ENCODE measurements at places on chromosomes 1 and 21. TPM values are rescaled to one million over a fixed set of nuclear protein-coding genes. Genes with fewer than 3 reads are reported as not detected.

LIN28A gene
- total RNA-seq: not detected

KCNH1 gene
- total RNA-seq: not detected

CHAF1B gene
- total RNA-seq: 20.5 TPM

DNA sequence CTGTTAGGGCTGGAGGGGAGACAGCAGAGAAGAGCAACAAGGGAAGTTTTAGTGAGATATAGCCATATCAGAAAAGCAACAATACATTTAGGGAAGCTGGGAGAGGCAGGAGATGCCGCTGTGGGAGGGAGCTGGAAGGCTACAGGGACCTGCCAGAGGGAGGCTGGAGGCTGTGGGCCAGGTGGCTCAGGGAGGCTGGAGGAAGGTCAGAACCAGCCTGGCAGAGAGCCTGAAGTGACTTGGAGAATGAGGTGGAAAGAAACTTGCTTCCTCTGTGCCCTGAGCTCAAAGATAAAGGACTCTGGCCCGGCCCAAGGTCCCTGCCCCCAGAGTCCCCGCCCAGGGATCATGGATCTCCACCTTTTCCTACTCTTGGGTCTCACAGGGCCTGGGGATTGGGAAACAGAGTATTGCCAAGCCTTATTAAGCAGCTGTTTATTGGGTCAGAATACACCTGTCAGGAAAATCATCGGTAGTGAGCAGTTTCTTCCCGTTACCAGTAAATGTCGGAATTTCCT is 85.9 kb downstream of the KIF26B start:
- no peaks in the 10 kb centered on the region for H3K4me1 ChIP-seq
- peaks cover 9% of the 10 kb centered on the region for H3K27me3 ChIP-seq
- H3K4me3 ChIP-seq: no peak overlapping the region
- no peaks in the 10 kb centered on the region for H3K36me3 ChIP-seq
- DNase-seq: no peak

DNA sequence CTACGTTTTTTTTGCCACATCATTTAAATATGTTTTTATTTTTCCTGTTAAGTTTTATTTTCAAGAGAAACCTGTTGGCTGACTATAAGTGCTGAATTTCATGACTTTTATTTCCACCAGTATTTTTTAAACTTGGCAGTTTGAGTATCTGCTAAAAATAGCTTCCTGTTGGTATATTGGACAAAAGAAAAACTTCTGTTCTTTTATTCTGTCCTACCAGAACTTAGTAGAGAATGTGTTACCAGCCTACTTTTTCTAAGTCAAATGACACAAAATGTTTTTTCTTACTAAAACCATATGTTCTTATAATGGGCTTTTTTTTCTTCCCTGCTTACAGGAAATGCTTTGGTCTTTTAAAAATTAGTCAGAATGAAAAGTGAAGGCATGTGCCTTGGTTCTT is 7.6 kb downstream of the DR1 start:
- no peak overlapping the region for H3K4me3 ChIP-seq
- H3K36me3 ChIP-seq: peaks cover 48% of the 10 kb centered on the region
- peaks cover 50% of the 10 kb centered on the region for H3K4me1 ChIP-seq
- no peak overlapping the region for H3K27ac ChIP-seq

DNA sequence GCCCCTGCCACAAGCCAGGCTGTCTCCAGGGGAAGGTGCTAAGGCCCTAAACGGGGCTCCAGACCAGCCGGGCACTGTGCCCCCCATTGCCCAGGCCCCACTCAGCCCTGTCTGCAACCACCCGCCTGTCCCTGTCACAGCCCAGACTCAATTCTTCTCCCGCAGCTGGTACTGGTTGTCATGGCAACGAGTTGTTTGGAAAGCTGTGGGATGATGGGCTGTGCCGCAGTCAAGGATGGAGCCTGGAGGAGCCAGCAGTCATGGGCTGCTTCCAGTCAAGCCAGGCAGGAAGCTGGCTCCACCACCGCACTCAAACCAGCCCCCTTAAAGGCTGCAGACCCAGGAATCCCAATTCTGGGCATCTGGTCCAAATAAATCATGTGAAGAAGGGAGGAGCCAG is 4.2 kb downstream of the SPOCD1 start:
- H3K4me3 ChIP-seq: no peak overlapping the region
- no peaks in the 10 kb centered on the region for H3K36me3 ChIP-seq
- peaks cover 7% of the 10 kb centered on the region for H3K4me1 ChIP-seq
- H3K27ac ChIP-seq: no peak overlapping the region

- no peak for DNase-seq
- H3K27me3 ChIP-seq: peaks cover 4% of the 10 kb centered on the region
- no peaks in the 10 kb centered on the region for H3K36me3 ChIP-seq
- H3K27ac ChIP-seq: no peak overlapping the region
- no peak overlapping the region for H3K4me3 ChIP-seq
Measured at GRCh38 chr1:9347095-9347850, 54.6 kb downstream of the SPSB1 start.

DNA sequence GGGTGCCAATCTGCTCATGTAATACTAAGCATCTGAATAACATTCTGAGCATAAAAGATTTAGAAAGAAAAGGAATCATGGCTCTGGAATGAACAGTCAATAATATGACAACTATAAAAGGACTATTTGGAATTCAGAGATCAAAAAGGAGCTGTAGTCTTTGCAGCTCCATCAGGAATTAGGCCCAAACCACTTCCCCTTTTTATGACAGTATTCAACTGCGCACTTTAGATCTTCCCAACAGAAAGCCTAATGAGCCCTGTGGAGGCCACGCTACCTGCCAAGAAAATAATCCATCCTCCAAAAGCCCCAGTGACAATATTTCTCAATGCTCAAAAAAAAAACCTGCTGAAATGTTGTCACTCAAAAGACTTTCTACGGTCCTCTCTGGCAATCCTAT is 163.2 kb downstream of the SNX7 start:
- H3K36me3 ChIP-seq: no peaks in the 10 kb centered on the region
- no peak overlapping the region for H3K27ac ChIP-seq
- no peak overlapping the region for H3K4me3 ChIP-seq
- no peaks in the 10 kb centered on the region for H3K4me1 ChIP-seq

- H3K27me3 ChIP-seq: peaks cover 14% of the 10 kb centered on the region
- H3K4me1 ChIP-seq: peaks cover 3% of the 10 kb centered on the region
- H3K36me3 ChIP-seq: no peaks in the 10 kb centered on the region
Measured at GRCh38 chr1:30198795-30199403, 524.5 kb downstream of the MATN1 start.

- no peak overlapping the region for H3K27ac ChIP-seq
- H3K4me3 ChIP-seq: no peak overlapping the region
- peaks cover 2% of the 10 kb centered on the region for H3K27me3 ChIP-seq
- no peak for DNase-seq
Measured at GRCh38 chr1:45867697-45868348, 64.4 kb downstream of the MAST2 start.

DNA sequence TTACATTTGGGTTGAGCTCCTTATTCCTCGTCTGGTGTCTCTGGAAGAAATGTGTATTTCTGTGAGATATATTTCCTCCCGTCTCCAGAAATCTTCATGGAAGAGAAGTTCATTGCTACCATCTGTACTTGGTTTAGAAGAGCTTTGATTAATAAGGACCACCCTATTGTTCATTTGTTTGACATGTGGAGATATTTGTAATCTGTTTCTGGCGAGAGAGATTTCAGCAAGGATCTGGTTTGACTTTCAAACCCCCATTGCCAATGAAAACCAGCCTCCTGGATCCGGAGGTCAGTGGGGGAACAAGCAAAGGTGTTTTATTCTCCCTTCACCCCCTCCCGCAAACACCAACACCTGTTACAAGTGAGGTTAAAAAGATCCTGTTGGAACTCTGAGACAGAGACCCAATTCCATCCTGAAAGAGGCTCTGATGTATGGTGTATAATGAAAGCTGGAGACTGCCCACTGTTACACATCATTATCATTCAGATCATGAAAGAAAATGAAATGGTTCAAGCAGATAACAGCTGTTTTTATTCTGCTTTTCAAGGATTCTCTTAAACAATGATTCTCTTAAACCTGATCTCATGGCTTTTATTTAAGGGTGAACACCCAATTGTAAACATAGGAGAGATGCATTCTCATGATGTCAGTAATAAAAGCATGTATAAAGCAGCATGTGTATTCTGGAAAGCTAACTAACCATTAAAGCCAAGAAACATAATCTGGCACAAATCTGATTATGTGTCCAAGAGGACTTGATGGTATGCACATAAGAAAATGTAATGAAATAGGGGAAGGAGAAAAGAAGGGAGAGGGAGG is 393.5 kb upstream of the ADGRL2 start:
- no peaks in the 10 kb centered on the region for H3K27me3 ChIP-seq
- H3K27ac ChIP-seq: no peak overlapping the region
- no peak for DNase-seq

- H3K4me1 ChIP-seq: peaks cover 2% of the 10 kb centered on the region
- H3K36me3 ChIP-seq: peaks cover 2% of the 10 kb centered on the region
- DNase-seq: no peak
Measured at GRCh38 chr1:180167721-180168467, 13.2 kb downstream of the QSOX1 start.

MPZ gene
- 9.5 TPM for total RNA-seq

CYP4A22 gene
- total RNA-seq: not detected

DNA sequence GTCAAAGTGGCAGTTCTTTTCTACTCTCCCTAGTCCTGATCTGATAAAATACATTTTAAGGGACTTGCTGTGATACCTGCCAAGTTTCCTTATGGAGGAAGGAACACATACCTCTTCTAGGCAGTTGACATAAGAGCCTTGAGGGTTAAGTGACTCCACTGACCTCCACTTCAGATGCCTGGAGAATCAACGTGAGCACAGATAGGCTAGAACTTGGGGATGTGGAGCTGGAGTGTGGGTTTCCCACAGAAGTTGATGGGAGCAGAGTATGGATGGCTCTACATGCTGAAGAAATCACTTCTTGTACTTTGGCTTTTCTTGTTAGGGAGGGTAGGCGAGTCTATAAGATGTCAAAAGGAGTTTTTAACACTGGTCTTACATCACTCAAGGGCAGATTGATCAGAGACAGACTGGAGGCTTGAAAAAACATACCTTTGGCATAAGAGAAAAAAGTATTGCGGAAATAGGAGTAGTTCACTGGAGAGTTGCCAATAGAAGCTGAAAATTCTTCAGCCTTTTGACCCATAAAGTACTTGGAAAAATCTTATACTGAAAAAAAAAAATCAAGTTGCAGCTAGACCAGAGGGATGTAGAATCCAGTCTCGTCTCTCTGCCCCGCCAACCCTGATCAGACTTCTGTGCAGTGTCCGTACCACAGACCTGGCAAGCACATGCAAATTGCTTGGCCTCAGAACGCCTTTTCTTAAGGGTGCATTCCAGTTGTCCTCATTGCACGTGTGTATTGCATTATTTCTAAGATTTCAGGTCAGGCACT is 5.5 kb downstream of the RHOU start:
- no peak for DNase-seq
- peaks cover 36% of the 10 kb centered on the region for H3K36me3 ChIP-seq
- peaks cover 21% of the 10 kb centered on the region for H3K4me1 ChIP-seq
- no peak overlapping the region for H3K4me3 ChIP-seq

- H3K36me3 ChIP-seq: no peaks in the 10 kb centered on the region
- H3K27me3 ChIP-seq: peaks cover 24% of the 10 kb centered on the region
- H3K4me3 ChIP-seq: no peak overlapping the region
- H3K27ac ChIP-seq: no peak overlapping the region
- peaks cover 14% of the 10 kb centered on the region for H3K4me1 ChIP-seq
Measured at GRCh38 chr1:153350321-153350957, 1.8 kb upstream of the PGLYRP4 start.

Measured in activated naive CD8-positive, alpha-beta T cell treated with anti-CD3 and anti-CD28 coated beads, Interleukin-2, amount 10 ng/mL, durations not matched to agents 7 days and 5 days (primary cell).